ENCODE measurements at places on chromosomes 7 and 10. TPM values are rescaled to one million over a fixed set of nuclear protein-coding genes. Genes with fewer than 3 reads are reported as not detected.

ABCB4 gene
- total RNA-seq: 0.69 TPM

NACAD gene
- 0.76 TPM for total RNA-seq

- H3K4me3 ChIP-seq: no peak overlapping the region
- peak overlapping the region; percentile 36 for H3K27ac ChIP-seq
- no peak for DNase-seq
These were observed 44.6 kb downstream of the NUP205 start for GRCh38 chr7:135602304-135602703.

GRCh38 chr10:127996586-127996985 lies 89.7 kb downstream of the PTPRE start:
- H3K27me3 ChIP-seq: peaks cover 39% of the 10 kb centered on the region
- peaks cover 17% of the 10 kb centered on the region for H3K4me1 ChIP-seq
- no peaks in the 10 kb centered on the region for H3K36me3 ChIP-seq

- peak overlapping the region; percentile 99 for H3K4me3 ChIP-seq
- no peak for DNase-seq
- peaks cover 46% of the 10 kb centered on the region for H3K4me1 ChIP-seq
- H3K27me3 ChIP-seq: peaks cover 20% of the 10 kb centered on the region
- H3K27ac ChIP-seq: peak overlapping the region; percentile 95
These were observed 471 bp upstream of the TOMM7 start for GRCh38 chr7:22823142-22823497.

- no peaks in the 10 kb centered on the region for H3K36me3 ChIP-seq
- H3K27me3 ChIP-seq: no peaks in the 10 kb centered on the region
- peaks cover 72% of the 10 kb centered on the region for H3K4me1 ChIP-seq
These were observed 1.8 kb upstream of the CAMK2G start for GRCh38 chr10:73876157-73876556.

Data from activated T-cell treated with anti-CD3 and anti-CD28 coated beads, Interleukin-2, amount 50 U/mL, for 72 hours (primary cell).